ENCODE measurements at places on chromosomes 7 and 10.

DNA sequence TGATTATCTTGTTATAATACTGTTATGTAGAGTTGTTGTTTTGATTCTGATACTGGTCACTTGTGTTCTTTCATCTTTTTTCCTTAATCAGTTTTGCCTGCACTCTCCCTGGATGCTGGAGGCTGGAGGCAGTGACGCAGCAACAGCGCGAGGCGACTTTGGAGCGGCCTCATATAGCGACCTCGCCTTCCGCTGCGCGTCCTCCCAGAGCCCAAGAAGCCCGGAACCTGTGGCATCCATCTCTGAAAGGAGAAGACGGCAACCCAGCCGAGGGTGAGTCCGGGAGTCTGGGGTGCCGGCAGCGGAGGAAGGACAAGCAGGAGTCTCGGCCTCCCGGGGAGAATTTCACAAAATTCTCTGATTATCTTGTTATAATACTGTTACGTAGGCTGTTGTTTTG is 161.2 kb downstream of the ZNF33B start:
- DNase-seq: no peak

- no peak for DNase-seq
Measured at GRCh38 chr7:1847260-1848001, 177.4 kb downstream of the ELFN1 start.

DNA sequence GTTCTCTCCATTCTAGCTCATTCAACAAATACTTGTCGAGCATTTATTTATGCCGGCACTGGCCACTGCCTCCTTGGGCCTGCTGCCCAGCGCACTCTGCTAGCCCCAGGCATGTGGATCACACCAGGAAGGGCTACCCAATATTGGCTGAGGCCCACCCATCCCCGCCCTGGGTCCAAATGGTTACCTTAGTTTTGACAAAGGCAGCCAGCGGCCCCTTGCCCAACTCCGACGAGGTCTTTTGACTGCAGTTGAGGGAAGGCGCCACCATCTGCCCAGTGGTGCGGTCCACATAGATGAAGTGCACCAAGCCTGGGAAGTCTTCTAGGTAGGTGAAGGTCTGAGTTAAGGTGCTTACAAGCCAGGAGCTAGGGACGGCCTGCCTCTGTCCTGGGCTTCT is 7.2 kb upstream of the PYROXD2 start:
- no peak for DNase-seq

DNA sequence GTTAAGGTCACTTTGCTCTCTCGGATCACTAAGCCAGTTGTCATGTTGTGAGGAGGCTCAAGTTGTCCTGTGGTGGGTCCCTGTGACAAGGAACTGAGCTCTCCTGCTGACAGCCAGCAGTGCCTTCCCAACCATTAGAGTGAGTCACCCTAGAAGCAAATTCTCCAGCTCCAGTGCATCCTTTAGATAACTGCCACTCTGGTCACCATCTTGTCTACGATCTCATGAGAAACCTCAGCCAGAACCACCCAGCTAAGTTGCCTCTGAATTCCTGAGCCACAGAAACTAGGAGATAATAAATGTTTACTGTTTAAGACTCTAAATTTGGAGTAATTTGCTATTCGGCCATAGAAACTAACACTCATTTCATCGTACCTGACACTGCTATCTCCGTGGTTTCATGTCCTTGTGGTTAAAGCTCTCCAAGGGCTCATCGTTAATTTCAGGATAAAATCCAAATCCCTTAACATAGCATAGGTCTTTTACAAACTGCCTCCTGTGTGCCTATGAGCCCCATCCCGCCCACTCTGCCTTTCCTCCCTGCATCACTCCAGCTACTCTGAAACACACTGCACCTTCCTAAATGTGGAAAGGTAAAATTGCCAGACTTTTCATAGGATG is 56.5 kb upstream of the WIPF3 start:
- DNase-seq: no peak

DNA sequence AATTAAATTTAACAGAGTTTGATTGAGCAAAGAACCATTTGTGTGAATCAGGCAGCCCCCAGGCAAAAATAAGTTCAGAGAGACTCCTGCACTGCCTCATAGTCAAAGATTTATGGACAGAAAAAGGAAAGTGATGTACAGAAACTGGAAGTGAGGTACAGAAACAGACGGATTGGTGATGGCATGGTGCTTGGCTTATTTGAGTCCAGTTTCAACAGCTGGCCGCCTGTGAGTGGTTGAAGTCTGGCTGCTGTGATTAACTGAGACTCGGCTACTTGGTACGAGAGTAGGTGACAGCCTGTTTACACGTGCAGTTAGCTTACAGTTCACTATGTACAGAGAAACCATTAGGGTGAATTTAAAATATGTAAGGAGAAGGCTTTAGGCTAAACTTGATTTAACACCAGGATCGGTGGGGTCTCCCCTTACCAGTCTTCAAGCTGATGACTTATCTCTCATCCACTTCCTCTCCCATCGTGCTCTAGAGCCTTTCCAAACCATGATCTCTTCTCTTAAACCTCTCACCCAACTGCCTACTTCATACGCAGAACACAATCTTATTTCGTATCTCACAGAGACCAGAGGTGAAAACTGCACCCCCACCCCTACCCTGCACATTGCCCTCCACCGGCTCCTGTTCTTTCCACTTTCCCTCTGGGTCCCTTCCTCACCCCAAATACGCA is 5.0 kb upstream of the MSMB start:
- DNase-seq: no peak

- no peak for DNase-seq
Measured at GRCh38 chr7:27145914-27146412, 1.6 kb downstream of the HOXA6 start.

DNA sequence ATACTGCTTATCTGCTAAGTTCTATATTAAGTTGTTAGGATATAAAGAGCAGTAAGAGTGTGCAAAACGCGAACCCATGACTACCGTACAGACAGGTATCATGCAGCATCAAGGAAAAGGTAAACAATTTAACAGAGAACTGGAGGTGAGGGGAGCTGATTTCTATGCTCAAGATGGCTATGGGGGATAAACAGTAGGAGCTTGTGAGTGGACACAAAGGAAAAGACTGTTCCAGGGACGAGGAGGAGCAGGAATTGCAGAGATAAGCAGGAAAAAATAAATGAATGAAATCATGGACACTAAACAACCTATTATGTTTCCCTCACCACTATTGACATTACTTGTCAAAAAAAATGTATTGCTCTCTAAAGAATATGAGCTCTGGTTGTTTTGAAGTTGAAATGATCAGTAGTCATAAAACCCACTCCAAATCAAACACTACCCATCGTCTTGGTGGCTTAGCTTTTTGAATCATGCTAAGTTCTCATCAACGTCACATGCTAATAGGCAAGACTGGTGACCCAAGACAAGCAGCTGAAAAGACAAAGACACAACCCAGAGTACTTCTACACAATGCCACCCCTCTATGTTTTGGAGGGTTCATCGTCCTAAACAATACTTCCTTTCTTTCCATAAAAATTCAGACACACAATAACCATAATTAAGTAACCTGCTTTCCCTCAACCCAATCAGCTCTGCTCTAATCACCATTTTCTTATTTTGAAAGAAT is 102.7 kb downstream of the NRP1 start:
- DNase-seq: no peak

DNA sequence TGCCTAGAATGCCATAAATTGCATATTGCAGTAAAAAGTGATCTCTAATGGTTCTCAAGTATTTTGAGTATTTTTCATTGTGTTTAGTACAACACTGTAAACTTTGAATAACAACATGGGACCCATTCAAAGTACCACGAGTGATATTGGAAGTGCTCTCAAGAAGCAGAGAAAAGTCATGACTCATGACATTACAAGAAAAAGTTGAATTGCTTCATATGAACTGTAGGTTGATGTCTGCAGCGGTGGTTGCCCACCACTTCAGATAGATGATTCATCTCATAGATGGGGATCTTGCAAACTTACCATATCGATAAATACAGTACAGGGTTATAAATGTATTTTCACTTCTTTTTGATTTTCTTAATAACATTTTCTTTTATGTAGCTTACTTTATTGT is 33.9 kb downstream of the ENTPD1 start:
- no peak for DNase-seq

DNA sequence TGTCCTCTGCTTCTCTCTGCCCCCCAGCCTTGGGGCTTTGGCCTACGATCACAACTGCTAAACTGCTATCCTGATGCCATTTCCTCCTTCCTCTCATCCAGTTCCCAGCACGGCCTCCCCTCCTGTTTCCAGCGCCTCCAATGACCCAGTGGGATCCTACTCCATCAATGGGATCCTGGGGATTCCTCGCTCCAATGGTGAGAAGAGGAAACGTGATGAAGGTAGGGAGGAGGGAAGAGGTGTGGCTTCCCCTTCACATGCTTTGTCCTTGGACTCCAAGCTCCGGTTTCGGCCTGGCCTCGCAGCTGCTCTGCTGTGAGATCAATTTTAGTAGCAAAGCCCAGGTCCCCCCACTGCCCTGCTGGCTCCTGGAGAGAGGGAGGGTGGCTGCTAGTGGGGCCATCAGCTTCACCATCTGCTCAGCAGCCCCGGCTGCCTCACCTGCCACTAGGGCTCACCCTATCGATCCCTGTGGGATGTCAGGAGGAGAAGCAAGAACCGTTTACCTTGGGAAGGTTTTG is 35.8 kb downstream of the PAX2 start:
- no peak for DNase-seq

GRCh38 chr10:2431961-2432360 is 635.4 kb upstream of the PFKP start:
- DNase-seq: no peak

- no peak for DNase-seq
Measured at GRCh38 chr10:58350619-58351323, 16.0 kb downstream of the UBE2D1 start.

DNA sequence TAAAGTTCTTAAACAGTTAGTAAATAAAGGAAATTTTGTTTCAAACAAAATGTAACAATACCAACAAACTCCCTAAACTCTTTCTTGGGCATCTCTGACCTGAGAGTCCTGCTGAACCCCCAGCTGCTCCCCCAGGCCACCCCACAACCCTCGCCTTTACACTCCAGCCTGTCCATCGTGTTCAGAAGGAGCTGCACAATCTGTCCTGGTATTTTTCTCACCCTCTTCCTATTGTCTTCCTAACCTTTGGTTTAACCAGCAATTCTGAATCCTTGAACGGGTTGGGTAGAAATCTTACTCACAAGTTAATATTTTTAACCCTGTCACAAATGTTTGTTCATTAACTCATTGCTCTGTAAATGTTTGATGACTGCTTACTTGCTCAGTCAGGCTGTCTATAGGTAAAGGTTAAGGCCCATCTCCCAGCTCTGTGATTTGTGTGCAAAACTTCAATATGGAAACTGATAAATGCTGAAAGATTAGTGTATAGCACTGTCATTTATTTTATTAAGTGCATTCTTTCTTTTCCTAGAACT is 16.8 kb downstream of the SFRP4 start:
- DNase-seq: no peak

GRCh38 chr10:35778306-35778705 is 136.2 kb upstream of the FZD8 start:
- DNase-seq: no peak

DNA sequence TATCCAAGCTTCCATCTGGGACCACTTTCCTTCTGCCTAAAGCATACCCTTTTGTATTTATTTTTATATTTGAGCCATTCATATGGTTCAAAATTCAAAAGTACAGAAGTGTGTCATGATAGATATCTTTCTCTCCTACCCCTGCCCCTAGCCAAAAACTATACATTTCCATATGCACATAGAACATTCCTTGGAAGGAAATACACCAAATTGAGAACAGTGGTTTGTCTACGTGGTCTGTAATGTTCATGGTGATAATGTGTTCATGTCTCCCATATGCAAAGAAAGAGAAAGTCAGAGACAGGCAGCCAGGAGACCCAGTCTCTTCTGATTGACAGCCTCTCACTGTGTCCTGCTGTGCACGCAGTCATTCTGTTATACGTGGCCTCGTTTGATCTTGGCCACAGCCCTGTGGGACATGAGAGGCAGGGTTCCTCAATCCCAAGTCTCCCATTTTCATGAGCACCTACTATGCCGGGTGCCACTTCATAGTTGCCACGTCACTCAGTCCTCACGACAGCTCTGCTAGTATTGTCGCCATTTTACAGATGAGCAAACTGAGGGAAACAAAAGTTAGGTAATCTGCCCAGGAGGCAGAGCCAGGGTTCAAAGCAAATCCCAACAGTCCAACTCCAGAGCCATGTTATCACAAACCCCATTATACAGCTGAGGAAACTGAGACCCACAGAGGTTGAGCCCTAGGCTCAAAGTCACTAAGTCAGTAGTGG is 8.0 kb upstream of the CDH23 start:
- DNase-seq: no peak

DNA sequence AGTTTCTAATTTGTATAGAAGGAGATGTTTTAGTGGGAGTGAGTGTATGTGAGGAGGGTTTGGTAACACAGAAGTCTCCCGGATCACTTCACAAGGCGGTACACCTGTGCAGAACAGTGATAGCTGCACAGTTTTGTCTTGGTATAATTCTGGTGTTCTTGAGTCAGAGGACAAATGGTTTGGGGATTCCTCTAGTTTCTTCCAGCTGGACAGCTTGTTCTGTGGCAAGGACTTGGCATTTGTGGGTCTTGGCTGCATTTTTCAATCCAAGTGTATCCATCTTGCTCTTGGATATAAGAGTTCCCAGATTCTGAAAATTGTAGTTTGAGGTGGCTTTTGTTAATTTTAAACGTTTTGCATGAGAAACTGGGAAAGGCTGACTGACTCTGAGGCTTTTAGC is 135.7 kb downstream of the AHR start:
- no peak for DNase-seq

DNA sequence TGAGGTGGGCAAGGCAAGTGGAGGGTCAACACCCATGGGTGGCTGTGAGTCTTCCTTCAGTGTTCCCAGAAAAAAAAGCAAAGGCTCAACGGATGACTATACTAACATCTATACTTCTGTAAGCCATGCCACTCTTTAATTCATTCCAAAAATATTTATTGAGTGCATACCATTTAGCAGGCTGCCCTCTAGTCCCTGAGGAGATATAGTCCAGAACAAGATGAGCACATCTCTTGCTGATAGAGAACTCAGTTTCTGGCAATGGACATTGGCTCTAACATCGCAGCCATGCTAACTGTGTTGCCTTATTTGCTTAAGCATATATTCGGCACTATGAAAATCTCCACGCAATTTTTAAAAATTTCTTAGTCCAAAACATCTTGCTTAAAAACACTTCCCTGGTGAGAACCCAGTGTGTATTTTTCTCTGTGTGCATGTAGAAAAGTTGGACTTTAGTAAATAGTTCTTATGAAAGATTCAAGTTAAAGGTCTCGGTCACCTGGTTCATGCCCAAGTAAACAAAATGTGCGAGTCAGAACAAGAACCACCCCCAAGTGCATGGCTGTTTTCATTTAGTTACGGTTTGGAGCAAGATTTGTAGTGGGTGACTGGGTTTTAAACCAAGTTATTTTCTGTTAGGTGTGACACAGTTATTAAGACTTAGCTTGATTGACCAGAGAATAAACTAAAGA is 69.8 kb downstream of the MET start:
- DNase-seq: no peak

DNA sequence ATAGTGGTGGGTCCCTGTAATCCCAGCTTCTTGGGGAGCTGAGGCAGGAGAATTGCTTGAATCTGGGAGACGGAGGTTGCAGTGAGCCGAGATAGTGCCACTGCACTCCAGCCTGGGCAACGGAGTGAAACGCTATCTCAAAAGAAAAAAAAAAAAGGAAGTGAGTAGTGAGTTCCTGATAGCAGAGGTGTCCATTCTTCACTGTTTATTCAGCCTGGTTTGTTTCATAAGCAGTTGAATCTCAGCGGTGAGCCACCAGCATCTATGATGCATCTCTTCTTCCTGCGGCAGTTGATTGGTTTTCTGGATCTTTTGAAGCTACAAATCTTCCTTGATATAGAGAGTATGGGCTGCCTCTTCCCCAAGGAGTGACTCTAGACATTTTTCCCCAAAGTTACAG is 316.1 kb upstream of the MTPN start:
- DNase-seq: no peak
